Fibroblast of skin of right quadriceps (primary cell): ENCODE measurements at places on chromosomes 5 and 9.

DNA sequence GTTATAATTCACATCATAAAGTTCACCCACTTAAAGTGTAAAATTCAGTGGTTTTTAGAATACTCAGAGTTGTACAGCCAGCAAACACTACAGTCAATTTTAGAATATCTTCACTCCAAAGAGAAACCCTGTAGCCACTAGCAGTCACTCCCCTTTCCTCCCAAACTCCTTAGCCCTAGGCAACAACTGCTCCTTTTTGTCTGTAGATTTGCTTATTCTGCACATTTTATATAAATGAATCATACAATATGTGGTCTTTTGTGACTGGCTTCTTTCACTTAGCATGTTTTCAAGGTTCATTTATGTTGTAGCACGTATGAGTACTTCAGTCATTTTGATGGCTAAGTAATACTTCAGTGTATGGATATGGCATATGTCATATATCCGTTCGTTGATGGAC is 38.7 kb downstream of the TGFBR1 start:
- DNase-seq: no peak

DNA sequence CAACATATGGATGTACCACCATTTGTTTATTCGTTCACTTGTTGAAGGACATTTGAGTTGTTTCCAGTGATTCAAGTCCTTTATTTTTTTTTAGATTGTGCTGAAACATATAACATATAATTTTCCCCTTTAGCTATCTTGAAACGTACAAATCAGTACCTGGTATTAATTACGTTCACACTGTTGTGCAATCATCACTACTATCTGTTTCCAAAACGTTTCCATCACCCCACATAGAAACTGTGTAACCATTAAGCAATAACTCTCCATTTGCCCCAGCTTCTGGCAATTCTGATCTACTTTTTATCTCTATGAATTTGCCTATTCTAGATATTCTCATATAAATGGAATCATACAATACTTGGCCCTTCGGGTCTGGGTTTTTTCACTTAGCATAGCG is 116.0 kb downstream of the FGF1 start:
- no peak for DNase-seq

DNA sequence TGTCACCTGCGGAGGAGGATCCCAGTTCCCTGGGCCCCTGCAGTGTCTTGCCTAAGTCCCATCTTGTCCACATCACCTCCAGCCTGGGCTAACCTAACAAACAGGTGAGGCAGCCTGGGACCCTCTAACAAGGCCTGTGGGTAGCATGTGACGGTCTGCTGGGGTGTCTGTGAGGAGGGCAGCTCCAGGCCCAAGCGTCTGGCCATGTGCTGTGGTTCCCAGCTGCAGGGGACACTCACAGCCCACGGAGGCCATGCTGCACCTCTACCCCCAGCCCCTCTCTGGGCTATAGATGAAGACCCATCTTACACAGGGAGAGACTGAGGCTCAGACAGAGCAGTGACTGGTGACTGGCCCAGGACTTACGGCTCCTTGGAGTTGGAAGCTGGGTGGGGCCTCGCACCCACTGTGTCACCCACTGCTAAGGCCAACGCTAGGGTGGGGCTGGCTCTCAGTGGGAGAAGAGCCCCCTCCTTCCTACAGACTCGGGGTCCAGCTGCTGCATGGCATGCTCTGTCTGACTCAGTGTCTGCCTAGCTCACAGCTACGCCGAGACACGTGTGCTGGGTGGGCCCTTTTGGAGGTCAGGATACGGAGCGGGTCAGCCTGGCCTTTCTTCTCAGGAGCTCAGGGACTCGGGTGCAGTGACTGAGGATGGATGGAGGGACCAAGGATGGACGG is 40.8 kb upstream of the RNF130 start:
- DNase-seq: no peak

DNA sequence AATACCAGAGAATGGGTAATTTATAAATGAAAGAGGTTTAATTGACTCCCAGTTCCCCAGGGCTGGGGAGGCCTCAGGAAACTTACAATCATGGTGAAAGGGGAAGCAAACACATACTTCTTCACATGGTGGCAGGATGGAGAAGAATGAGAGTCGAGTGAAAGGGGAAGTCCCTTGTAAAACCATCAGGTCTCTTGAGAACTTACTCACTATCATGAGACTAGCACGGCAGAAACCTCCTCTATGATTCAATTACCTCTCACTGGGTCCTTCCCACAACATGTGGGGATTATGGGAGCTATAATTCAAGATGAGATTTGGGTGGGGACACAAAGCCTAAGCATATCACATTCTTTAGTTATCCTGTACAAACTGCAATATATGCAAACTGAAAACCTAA is 609.4 kb downstream of the MTRR start:
- DNase-seq: no peak

- DNase-seq: no peak
Measured at GRCh38 chr5:145465474-145466263, 369.5 kb downstream of the PRELID2 start.
